ENCODE measurements at places on chromosomes 13 and 19.

DNA sequence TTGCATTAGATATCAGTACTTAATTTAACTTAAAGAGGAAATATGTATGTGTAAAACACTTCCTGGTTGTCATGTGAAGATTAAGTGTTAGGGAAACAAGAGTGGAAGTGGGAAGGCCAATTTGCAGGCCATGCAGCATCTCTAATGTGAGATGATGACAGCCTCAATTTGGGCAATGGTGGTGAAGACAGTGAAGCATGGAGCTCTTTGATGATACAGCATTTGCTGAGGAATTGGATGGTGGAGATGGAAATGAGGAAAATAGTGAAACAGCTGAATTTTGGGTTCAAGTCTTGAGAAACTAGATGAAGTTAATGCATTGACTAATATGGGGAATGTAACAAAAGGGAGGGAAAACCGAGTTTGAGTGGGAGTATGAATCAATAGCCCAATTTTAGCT is 231.7 kb upstream of the MIR17HG start:
- DNase-seq: no peak

- DNase-seq: no peak
Observed at GRCh38 chr19:46368116-46368515, 21.2 kb downstream of the PPP5C start.

GRCh38 chr13:34886987-34887386 is 55.1 kb upstream of the NBEA start:
- DNase-seq: no peak

DNA sequence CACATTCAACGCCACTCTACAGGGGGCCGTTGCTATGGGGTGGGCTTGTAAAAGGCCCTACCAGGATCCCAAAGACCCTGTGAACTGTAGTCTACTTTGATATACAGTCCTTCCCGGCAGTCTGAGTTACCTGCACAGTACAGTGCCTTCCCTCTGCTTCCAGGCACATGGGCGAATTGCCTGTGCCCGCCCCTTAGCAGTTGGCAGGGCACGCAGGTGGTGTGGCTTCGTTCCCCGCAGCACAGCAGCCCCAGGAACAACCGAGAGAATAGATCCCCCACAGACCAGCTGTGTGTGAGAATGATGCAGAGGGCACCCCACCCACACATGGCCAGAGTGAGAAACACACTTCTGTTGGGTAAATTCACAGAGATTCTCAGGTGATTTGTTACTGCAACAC is 60.6 kb downstream of the MRPL57 start:
- DNase-seq: no peak

GRCh38 chr13:34810996-34811395 is 131.1 kb upstream of the NBEA start:
- DNase-seq: no peak

- DNase-seq: no peak
Observed at GRCh38 chr19:19388568-19389555, 16.6 kb upstream of the GATAD2A start.
